ENCODE measurements at places on chromosomes 6 and 20. TPM values are rescaled to one million over a fixed set of nuclear protein-coding genes. Genes with fewer than 3 reads are reported as not detected.

The OXT gene
- total RNA-seq: 0.89 TPM

The RSPH3 gene
- 2.7 TPM for total RNA-seq

The LY6G6D gene
- not detected for total RNA-seq

The CRISP3 gene
- not detected for total RNA-seq

The PROCR gene
- total RNA-seq: 2.1 TPM

The HSPA1L gene
- 3.3 TPM for total RNA-seq

The BHLHE23 gene
- total RNA-seq: not detected
